ENCODE measurements at places on chromosomes 3 and 15.

DNA sequence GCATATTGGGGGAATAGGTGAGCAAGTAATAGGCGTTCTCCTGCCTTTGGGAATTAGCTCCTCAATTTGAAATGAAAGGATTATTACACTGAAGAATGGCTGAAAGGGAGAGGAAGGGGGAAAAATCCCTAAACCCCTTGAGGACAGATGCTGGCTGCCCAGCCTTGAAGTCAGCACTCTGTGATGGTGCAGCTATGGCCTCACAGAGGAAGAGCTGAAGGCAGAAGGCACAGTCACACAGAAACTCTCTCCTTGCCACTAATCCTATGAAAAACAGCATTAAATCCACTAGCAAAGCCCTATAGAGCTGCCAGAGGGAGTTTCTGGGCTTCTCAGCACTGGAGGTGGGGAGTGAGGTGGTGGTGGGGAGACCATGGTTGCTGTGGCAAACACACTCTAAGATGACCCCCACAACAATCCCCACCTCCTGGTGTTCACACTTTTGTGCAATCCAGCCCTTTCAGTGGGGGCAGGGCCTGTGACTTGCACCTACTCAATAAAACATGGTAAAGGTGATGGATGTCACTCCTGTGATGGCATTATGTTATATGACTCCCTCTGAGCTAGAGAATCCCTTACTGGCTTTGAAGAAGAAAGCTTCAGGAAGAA is 101.2 kb downstream of the RFTN1 start:
- DNase-seq = no peak

DNA sequence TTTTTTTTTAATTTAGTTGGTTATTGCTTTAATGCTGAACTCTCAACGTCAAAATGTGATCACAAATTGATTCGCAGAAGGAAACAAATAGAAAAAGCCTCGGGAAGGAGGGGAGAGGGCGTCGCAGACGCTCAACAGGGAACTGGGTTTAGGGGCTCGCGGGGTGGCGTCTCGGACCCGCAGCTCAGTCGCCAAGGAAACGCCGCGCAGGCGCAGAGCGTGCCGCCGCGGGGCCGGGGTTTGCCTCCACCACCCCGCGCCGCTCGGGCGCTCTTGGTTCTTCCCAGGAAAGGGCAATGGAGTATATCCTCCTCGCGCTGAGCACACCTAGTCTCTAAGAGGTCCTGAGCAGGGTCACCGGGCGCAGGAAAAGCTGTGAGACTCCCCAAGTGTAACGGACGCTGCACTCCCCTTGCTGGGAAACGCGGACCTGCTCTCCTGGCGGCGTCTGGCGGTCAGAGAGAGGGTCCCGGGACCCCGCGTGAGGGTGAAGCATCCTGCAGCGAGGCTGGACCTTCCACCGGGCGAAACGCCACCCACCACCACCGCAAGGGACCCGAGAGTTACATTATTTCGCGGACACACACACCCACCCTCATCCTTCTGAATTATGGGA is 753 bp downstream of the PLCH1 start:
- peak; percentile 91 for DNase-seq

- no peak for DNase-seq
Observed at GRCh38 chr15:57533448-57533799, 58.3 kb upstream of the MYZAP start.

DNA sequence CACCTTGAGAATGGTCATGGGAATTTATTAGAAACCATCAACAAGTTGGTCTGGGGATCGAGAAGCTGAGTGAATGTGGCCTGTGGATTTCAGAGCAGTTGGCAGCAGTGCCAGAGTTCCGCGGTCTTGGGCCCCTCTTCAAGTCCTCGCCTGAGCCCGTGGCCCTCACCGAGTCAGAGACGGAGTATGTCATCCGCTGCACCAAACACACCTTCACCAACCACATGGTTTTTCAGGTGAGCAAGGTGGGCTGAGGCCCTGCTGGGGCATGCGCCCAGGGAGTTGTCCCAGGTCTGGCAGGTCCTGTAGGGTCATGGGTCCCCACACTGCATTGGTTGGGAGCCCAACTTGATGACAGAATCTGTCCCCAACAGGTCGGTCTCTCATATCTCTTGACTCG is 7.0 kb upstream of the HMCES start:
- DNase-seq = no peak

DNA sequence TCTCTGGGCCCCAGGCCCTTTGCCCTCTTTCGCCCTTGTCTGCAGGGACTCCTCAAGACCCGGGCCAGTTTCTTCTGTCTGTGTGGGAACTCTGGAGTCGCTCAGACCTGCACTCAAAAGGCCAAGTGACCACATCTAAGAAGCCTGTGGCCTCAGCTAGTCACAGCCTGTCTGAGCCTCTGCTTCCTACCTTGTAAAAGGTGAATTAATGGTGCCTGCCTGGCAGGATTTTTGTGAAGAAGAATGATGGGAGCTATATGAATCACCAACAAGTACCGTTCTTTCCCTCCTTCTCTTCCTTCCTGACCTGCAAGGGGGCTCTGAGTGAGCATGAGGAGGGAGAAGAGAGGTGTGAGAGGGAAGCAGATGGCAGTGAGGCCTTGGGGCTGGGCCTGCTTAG is 7.5 kb downstream of the PLIN1 start:
- DNase-seq = no peak

DNA sequence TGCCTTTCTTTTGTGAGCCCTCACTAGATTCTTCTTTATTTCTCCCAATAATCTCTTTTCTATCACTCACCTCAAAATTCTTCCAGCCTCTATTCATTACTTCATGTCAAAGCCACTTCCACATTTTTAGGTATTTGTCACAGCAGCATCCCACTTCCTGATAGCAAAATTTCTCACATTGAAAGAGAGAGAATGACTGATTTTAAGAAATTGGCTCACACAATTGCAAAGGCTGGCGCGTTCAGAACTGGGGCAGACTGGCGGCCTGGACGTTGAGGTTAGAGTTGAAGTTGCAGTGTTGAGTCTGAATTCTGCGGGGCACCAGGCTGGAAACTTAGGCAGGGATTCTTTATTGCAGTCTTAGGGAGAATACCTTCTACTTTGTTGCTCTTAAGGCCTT is 117.9 kb downstream of the LRRC28 start:
- no peak for DNase-seq

DNA sequence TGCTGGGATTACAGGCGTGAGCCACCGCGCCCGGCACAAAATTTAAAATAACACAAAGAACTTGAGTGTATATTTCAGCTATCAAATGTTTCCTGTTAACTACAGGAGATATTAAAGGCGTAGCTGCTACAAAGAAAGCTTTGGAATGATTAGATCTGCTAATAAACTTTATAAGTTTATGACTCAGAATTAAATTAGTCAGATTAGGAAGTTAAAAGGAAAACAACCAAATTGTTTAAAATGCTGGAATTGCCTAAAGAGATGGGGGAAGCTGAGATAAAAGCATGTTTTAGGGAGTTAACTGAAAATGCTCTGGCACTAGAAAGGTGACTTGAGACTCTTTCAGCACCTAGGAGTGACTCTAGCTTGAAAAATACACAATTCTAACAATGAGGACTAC is 58.9 kb downstream of the COL8A1 start:
- no peak for DNase-seq

DNA sequence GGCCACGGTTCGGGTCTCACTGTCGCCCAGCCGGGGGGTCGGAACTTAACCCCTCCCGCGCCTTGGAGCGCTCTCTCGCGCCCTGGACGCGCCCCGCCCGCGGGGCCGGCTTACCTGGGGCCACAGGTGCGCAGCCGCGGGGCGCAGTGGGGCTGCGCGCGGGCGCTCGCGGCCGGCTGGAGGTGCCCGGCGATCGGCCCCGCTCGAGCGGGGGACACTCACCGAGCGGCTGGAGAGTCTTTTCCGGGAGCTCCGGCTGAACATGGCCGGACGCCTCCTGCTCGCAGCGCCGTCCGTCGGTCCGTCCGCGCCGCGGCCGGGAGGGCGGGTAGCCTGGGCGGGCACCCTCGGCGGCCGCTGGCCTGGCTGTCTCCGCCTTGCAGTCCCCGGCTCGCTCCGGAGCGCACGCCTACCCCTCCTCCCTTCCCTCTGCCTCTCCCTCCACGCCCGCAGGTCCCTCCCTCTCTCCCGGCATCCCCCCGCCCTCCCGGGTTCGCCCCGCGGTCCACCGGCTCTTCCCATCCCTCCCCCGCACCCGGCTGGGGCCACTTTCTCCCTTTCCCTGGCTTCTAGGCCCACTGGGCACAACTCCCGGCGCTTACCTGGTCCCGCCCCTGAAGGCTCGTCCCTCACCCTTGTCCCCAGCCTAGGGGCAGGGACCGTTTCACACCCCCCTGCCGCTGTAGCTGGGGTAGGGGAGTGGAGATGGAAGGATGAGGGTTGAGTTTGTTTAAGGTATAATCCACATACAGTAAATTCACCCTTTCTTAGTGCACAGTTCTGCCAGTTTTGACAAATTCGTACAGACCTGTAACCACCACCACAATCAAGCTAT is 220.1 kb upstream of the PRICKLE2 start:
- DNase-seq = peak; percentile 62

- peak; percentile 80 for DNase-seq
Observed at GRCh38 chr15:73924171-73924921, 1.9 kb upstream of the LOXL1 start.

DNA sequence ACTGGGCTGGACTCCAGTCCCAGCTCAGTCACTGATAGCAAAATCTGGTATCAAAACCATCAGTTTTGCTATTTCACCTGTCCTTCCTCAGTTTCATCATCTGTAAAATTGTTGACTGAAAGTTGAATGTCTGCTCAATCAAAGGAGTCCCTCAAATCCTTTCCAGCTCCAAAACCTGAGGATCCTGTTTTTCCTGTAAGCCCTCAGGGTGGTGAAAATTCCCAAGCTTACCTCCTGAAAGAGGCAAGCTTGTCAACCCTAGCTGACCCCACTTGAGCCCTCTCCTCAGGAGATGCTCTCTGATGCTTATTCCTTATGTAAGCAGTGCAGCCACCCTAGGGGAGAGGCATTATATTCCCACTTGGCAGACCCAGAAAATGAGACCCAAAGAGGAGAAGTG is 82.6 kb downstream of the HMG20A start:
- DNase-seq = no peak

DNA sequence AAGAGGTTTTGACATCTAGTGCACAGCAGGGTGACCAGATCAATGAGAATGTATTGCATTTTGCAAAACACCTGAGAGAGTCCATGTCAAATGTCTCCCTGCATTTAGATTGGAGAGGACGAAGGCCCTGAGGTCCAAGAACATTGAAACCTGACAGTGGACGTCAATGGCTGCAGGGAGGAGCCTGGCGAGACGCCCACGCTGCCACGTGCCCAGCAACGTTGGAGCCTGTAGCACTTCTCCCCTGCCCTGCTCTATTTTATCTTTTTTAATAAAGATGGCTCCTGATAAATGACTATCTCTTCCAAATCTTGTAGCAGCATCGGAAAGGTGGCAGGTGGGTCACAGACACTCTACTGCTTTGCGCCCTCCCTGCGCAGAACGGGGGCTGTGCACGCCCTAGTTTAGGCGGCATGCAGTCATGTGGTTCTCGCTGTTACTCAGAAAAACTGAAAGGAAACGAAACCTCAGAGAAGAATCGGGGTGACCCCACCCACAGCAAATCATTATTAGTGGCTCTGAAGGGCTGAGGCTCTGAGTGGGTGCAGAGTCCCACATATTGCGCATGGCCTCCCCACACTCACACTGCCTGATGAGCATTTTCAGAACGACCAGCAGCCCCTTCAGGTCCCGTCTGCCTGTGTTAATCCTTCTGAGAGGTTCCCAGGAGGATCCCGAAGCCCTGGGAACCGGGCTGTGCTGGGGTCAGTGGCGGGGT is 62.5 kb upstream of the TAMM41 start:
- DNase-seq = no peak

- DNase-seq = no peak
Observed at GRCh38 chr3:3172627-3173026, 6.9 kb downstream of the CRBN start.

GRCh38 chr3:6251612-6252400 is 609.1 kb upstream of the GRM7 start:
- DNase-seq = no peak

DNA sequence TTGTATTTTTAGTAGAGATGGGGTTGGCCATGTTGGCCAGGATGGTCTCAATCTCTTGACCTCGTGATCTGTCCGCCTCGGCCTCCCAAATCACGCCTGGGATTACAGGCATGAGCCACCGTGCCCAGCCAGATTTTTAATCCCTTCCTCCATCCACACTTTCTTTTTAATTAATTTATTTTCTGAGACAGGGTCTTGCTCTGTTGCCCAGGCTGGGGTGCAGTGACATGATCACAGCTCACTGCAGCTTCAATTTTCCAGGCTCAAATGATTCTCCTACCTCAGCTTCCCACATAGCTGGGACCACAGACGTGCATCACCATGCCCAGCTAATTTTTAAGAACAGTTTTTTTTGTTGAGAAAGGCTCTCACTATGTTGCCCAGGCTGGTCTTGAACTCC is 43.6 kb downstream of the RAF1 start:
- no peak for DNase-seq

- no peak for DNase-seq
Observed at GRCh38 chr3:12445523-12446240, 38.6 kb upstream of the TSEN2 start.

- peak; percentile 7 for DNase-seq
Observed at GRCh38 chr3:29827756-29828155, 546.9 kb downstream of the RBMS3 start.

- DNase-seq = no peak
Observed at GRCh38 chr15:27757052-27757451, 342.1 kb downstream of the OCA2 start.

GRCh38 chr15:71768184-71768583 is 42.2 kb upstream of the NR2E3 start:
- no peak for DNase-seq

- DNase-seq = no peak
Observed at GRCh38 chr15:92520914-92521623, 127.4 kb downstream of the ST8SIA2 start.

DNA sequence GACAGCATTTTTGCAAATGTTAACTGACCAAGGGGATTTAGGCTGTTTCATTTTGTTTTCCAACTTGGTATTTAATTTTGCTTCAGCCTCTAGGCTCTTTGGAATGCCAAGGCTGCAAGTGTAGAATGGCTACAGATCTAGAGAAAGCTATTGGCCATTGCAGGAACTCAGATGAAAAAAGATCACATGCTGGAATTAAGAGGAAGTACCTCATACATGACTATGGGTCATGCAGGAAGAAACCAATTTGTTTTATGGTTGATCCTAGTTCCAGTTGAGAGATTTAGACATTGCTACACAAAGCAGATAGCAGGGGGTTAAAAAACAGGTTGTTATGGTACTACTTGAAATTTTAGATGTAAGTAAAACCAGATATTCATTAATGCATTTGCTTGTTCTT is 12.7 kb upstream of the CLDN16 start:
- no peak for DNase-seq

- DNase-seq = no peak
Observed at GRCh38 chr3:47527952-47528725, 14.6 kb upstream of the ELP6 start.

- DNase-seq = no peak
Observed at GRCh38 chr3:147197739-147198138, 208.6 kb downstream of the ZIC4 start.

GRCh38 chr15:89917442-89918101 is 4.8 kb upstream of the ARPIN start:
- no peak for DNase-seq
